ENCODE measurements at places on chromosomes 12 and 14.

- DNase-seq, result no peak
Observed at GRCh38 chr14:89723930-89724627, 230.5 kb downstream of the EFCAB11 start.

- no peak for DNase-seq
Observed at GRCh38 chr14:65345266-65345665, 67.3 kb upstream of the FUT8 start.

DNA sequence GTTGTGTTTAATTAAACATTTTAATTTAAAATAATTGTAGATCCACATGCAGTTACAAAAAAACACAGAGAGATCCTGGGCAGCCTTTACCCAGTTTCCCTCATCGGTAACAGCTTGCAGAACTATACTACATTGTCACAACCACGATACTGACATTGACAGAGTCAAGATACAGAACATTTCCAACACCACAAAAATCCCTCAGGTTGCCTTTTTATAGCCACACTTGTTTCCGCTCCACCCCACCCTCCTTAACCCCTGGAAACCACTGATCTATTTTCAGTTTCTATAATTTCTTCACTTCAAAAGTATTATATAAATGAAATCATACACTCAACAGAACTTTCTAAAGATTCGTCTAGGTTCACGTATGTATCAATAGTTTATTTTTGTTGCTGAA is 458.8 kb upstream of the SOX5 start:
- DNase-seq, result no peak

DNA sequence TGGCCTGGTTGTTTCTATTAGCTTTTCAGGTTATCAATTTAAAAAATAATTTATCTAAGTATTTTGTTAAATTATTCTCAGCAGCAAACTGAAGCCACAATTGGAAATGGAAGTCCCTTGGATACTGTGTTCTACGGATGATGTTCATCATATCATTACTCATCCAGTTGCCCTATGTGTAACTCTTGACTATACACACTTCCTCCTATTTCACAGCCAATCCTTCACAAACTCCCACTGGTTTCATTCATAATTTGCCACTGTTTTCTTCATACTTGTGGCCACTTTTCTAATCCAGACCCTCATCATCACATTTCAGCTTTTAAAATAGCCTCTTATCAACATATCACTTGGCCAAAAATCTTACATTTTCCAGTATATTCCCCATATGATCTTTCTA is 84.0 kb downstream of the CATSPERB start:
- DNase-seq, result no peak

GRCh38 chr12:111664961-111665865 is 20.5 kb downstream of the BRAP start:
- no peak for DNase-seq

- DNase-seq, result no peak
Observed at GRCh38 chr12:15543347-15543746, 221.0 kb downstream of the PTPRO start.

GRCh38 chr14:74945261-74945851 is 10.0 kb downstream of the PGF start:
- no peak for DNase-seq

GRCh38 chr12:25796523-25797000 is 161.9 kb upstream of the RASSF8 start:
- no peak for DNase-seq

- DNase-seq, result no peak
Observed at GRCh38 chr14:101849640-101850039, 88.1 kb downstream of the PPP2R5C start.

DNA sequence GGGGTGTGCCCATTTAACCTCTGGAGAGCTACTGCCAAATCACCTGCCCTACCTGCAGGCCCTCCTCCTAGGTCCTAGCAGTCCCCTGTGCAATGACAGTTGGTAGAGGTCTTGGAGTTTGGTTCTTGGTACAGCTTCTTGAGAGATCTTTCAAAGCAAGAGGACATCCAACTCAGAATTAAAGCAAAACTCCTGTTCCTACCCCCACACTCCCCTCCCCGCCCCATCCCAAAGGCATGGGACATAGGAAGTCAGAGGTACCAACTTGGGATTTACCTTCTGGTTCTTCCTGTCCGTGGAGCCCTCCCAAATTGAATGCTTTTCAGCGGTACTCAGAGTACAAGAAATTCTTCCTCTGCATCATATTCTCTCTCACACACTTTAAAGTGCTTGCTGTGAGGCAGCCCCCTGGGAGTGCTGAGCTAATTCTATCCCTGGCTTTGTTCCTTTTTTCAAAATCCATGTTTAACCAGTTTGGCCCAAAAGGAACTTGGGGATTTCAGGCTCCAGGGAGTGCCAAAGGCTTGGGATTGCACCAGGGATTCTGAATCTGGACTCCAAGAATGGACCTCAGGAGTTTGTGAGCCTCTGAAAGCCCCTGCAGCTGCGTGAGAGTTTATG is 40.8 kb downstream of the GALNT16 start:
- no peak for DNase-seq

GRCh38 chr12:27342536-27342935 is 9.9 kb downstream of the BMAL2 start:
- no peak for DNase-seq

- no peak for DNase-seq
Observed at GRCh38 chr14:85334316-85334715, 195.6 kb upstream of the FLRT2 start.

DNA sequence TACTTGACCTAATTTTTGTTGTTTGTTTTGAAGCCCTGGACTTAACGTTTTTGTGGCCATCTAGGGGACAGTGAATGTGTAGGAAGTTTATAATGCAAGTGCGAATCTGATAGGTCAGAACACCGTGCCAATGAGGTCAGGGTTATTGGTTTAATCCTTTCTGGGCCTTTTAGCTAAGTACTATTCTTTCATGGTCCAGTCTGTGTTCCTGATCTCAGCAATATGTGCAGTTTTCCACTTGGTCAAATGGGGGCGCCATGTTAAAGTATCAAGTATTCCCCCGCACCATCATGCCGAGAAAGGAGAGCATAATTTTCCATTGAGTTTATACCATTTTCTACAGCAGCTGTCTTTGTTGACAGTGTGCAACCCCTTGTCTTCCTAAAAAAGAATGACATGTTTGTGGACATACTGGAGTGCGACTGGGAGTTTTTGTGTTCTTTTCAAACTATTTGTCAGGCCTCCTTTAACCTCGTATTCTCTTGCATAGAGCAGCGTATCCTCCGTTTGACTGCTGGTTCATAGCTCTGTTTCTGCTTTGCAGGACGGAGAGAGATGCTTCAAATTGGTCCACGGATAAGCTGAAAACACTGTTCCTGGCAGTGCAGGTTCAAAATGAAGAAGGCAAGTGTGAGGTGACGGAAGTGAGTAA is 1.3 kb downstream of the AHSA1 start:
- no peak for DNase-seq

DNA sequence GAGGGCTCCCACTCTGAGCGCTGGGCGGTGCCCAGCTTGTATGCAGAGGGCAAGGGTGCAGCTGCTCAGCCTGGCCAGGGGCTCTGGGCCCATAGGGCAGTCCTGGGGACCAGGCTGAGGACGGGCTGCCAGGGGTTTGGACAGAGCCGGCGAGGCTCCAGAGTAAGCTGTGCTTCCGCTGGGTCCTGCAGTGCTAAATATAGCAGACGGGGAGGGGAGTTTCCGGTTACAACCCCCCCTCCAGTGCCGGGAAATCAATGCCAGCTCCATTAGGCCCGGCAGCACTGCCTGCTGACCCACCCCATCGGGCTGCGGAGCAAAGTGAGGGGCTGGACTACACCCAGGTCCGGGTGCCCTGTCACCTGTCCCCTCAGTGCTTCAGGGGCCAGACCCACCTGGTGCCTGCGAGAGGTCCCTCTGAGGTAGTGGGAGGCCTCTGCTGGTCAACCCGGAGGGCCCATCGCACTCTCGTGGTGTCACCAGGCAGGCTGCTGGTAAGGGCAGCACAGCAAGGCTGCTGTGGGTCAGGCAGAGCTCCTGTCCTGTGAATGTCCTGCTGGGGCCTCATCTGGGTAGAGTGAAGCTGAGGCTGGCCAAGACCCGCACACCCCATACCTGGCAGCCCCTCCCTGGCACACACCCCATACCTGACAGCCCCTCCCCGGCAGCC is 2.6 kb upstream of the JAG2 start:
- no peak for DNase-seq

GRCh38 chr12:119182701-119183493 is 4.2 kb downstream of the HSPB8 start:
- no peak for DNase-seq

DNA sequence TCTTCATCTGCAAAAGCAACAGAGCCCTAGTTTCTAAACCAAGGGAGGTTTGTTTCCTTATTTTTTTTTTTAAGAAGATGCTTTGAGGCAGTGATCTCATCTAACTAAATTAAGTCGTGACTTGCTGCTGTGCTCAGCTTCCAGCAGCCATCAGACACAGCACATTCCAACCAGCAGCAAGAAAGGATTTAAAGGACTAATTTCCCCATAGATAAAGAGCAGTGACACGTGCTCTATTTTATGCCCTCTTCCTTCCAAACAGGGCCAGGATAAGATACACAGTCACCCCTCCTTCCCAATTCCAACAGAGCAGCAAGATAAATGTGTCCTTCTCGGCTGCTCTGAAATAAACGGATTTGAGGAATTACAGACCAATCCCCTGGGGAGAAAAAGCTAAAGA is 81.7 kb downstream of the PRKAB1 start:
- DNase-seq, result no peak

- no peak for DNase-seq
Observed at GRCh38 chr14:101020834-101021370, 117.4 kb upstream of the RTL1 start.

DNA sequence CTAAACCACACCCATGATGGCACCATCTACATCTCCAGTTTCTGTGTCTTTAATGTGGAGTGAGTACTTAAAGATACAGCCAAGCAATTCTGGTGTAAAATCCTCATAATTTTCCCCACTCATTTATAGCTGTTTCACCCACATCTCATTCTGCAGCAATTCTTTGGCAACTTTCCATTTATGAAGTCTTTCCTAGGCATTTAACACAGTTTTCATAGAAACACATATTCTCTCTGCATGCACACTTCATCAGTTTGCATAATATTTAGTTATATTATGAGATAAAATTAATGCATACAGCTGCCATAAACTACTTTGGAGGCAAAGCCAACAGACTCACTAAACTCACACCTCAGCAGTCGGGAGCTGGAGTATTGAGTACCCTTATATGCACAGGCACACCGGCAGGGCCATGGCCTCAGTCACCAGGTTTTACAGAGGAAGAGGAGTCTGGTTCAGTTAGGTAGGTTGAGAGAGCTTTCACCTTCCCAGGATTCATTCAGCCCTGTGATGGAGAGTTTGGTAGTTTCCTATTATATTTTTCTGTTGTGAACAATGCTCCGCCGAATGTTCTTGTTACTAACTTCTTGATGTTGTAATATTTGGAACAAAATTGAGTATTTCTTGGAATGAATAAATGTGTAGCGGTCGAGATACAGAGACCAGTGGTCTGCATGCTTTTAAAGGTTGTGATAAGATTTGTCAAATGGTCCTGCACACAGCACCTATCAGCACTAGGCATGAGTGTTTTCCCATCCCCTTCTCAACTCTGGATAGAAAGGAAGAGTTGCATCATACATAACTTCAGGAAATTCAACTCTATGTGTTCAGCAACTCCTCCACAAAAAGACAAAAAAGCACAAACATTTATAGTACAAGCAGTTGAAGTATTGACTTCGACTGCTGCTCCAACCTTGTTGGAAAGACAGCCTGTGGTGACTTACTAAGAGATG is 123.5 kb downstream of the TTC8 start:
- DNase-seq, result no peak

DNA sequence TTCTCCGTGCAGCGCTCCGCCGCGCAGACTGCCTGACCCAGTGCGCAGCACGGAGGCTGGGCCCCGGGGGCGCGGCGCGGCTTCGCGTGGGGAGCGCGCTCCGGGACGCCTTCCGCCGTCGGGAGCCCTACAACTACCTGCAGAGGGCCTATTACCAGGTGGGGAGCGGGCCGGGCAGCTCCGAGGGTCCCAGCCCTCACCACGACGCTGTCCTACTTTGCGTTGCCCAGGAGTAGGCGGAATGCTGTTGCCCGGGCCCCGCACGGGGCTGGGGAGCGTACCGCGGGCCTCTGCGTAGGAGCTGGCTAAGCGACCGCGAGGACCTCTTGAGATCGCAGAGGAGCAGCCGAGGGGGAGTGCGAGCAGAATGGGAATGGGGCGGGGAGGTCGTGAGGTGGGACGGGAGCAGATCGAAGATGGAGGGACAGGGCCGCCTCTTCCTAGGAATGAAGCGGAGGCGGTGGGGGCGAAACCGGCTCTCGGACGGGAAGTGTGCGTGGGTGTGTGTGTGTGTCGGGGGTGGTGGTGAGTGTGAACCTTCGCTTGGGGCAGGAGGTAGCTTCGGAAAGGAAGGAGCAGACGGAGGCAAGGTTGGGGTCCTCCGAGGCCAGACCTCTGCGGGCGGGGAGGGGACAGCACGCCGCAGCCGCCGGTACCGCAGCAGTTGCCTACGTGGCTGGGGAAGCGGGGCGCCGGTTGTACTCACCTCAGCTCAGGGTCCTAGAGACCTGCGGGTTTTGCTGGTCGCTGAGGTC is 751 bp downstream of the P3H3 start:
- no peak for DNase-seq

DNA sequence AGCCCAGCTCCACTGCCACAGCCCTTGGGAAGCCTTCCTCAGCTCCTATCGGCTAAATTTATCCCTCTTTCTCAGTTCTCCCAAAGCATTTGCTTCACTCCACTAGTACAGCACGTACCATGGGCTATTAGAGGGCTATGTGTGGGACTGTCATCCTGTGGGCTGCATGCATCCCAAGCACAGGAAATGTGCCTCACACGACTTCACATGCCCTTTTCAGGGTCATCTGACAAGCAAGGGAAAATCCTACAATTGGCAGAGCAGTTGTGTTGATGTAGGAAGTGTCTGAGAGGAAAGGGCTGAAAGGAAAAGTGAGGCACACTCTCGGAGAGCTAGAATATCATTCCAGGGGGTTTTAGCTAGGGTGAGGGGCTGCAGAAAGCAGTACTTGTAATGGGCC is 47.6 kb downstream of the NINJ2 start:
- no peak for DNase-seq

DNA sequence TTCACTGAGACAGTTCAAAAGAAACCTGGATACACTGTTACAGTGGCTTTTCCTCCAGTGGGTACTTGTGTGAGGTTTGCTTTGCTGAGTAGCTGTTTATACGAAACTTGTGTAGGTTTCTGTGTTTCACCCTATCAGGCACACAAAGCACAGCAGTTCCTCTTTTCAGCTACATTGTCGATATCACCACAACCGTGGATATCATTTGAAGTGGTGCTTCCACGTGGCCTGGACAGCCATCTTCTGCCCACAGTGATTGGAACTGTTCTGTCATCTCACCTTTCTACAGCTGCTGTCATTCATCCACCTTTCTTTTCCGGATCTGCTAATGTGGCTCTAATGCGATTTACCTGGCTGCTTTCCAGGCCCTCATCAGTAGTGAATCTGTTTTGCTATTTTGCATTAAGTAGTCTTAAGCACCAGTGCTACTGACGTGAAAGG is 368.8 kb downstream of the SYT1 start:
- no peak for DNase-seq
